ENCODE measurements at places on chromosomes 16 and 17.
A peak's percentile ranks its signal among the peaks of the same experiment; 100 is the strongest.

- no peak for DNase-seq
Observed at GRCh38 chr17:11140043-11140442, 101.0 kb upstream of the SHISA6 start.

GRCh38 chr17:73305845-73306836 lies 5.7 kb downstream of the CDC42EP4 start:
- no peak for DNase-seq

DNA sequence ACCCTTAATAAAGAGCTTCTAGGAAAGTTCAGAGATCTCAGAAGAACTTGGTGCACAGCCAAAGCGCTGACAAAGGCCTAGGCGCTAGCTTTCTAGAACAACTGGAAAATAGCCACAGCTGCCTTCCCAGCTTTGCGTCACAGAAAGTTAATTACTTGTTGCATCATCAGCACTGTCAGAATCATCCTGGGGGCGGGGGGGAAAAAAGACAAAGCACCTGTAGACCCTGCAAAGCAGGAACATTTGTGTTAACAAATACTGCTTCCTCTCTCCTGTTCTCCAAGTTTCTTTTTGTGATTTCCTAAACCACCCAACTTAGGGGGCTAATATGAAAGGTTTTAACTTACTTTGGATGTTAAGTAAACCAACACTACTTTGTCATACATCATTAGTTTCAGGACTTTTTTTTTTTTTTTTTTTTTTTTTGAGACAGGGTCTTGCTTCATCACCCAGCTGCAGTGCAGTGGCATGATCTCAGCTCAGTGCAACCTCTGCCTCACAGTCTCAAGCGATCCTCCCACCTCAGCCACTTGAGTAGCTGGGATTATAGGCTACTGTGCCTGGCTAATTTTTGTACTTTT lies 4.8 kb upstream of the AARSD1 start:
- no peak for DNase-seq

GRCh38 chr17:2453866-2454265 lies 53.0 kb upstream of the MNT start:
- DNase-seq = no peak

- no peak for DNase-seq
Observed at GRCh38 chr17:78376161-78376560, 2.3 kb upstream of the PGS1 start.

DNA sequence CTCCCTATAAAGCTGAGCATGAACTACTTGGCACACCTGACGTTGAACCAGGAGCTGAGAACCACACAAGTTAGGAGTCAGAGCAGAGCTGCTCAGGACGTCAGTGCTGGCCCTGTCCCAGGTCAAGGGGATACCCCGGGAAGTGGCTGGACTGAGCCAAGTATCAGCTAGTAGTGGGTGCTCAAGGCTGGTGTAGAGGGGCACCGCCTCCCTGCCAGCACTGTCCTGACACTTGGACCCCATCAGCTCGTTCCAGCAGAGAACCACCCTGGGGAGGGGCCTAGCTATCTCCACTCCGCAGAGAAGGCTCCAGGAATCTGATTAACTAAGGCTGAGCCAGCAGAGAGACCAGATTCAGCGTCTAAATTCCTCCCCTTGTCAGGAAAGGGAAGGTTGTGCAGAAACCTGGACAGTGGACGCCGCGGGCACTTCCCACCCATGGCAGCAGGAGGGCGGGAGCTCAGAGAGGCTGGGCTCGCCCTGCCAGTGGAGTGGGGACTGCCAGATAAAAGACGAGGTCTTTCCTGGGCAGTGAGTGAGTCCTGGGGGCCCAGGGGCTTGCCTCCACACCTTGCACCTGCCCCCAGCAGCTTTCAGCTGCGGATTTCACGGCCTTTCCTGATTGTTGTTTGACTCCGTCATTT lies 21.0 kb downstream of the C16orf90 start:
- no peak for DNase-seq

DNA sequence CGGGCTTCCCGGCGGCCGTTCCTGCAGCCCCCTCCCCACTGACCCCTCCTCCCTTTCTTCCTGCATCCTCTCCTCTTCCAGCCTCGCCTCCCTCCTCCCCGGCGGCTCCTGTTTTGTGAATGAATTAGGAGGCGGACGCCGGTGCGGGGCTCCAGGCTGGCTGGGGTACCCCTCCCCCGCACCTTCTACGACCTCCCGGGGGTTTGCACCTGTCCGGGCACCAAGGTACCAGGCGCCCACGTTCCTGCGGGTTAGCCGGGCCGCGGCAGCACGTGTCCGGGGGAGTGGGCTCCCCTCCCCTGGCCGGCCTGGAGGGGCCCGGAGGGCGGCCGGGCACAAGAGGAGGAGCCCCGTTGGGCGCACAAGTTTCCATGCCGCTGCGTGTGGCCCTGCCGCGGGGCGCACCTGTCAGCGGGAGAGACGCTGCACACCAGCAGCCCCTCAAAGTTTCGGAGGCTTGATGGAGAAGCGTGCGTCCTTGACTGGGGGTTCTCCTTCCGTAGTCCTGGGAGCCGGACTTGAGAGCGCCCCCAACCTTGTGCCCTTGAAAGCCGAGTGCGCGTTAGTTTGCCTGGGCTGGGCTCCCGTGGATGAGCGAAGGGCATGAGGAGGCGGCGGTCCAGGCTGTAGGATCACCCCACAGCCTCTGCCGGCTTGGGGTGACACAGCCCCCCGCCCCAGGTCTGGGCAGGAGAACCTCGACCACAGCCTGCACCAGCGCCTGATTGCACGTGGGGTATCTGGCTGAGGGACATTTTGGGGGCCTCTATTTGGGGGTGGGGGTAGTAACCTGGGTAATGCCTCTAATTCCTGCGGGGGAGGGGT lies 1.2 kb downstream of the HAS3 start:
- peak; percentile 31 for DNase-seq

DNA sequence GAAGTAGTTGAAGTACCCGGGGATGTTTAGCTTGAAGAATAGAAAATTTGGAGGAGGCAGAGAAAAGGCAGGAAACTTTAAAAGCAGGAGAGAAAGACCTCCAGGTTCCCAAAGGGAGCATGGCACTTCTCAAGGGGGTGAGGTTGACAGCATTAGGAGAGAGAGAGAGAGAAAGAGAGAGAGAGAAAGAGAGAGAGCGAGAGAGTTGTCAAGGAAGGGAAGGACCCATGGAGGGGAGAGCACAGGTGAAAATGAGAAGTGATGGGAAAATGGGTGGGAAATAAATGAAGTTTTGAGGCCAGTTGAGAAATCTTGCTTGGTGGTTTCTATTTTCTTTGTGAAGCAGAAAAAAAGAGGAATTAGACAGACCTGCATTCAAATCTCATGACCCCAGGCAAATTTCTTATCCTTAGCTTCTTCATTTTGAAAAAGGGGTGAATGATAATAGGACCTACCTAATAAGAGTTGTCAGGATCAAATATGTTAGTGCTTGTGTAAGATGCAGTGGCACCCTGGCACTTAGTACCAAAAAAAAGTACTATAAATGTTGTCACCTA lies 24.0 kb downstream of the PRKCB start:
- DNase-seq = no peak

DNA sequence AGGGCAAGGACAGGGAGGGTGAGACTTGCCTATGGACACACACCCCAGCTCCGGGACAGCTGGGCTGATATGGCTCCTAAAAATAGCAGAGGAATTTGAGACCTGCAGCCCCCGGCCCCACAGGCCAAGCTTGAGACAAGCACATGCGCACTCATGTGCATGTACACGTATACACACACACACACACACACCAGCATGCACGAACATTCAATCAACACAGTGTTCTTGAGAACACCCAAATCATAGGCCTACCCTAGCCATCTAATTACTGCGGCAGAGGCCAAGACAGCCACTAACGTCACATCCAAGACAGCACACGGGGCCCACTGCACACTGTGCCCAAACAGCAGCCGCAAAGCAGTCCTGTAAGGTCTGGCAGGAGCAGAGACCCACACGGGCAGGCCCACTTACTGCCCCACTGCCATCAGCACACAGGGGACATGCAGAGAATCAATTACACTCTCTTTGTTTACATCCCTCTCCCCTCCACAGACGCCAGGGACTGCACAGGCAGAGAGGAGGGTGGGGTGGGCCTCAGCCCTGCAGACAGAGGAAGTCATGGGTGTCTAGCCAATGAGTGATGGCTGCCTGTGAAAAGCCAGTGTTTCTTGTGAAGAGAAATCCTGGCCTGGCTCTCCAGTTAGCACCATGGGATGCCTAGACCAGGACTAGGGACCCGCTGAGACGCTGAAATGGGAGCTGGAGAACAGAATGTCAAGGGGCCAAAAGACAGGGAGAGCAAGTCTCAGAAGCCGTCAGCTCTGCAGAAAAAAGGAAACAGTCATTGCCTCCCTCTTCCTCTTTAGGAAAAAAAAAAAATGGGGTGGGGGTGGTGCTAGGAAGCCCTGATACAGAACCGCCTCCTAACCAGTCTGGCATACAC lies 39.3 kb downstream of the MYO18A start:
- peak; percentile 69 for DNase-seq

DNA sequence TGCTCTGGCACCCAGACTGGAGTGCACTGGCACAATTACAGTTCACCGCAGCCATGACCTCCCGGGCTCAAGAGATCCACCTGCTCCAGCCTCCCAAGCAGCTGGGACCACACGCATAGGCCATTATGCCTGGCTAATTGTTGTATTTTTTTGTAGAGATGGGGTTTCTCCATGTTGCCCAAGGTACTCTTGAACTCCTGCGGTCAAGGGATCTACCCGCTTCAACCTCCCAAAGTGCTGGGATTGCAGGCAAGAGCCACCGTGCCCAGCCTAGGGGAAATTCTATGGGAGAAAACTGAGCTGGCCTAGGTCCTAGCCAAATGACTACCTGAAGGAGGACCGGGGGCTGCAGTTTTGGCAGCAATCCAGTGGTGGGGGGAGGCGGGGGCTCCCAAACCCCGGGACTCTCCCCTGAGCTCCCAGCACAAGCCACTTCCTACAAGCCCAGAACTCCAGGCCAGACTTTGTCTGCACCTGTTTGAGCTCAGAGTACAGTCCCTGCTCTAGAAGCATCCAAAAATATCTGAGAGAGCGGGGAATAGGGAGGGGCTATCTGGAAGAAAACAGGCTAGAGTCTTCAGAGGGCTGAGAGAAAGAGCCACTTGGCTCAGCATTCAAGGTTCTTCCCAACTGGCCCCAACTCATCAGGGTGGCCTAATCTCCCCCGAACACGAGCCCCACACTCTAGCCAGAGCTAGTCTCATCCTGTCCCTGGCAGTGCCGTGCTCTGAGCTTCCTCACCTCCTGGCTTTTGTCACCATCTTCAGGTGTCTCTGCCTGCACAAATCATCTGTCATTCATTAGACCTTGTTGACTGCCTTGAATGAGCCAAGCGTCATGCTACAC lies 9.1 kb downstream of the SRL start:
- no peak for DNase-seq

GRCh38 chr17:47816947-47817346 lies 4.6 kb downstream of the OSBPL7 start:
- DNase-seq = no peak

GRCh38 chr17:38609280-38610031 lies 3.7 kb upstream of the SRCIN1 start:
- DNase-seq = no peak

GRCh38 chr16:88491560-88492310 lies 38.7 kb downstream of the ZFPM1 start:
- no peak for DNase-seq

GRCh38 chr16:78778101-78779004 lies 678.9 kb downstream of the WWOX start:
- DNase-seq = peak; percentile 80

- no peak for DNase-seq
Observed at GRCh38 chr16:11583166-11583565, 3.6 kb downstream of the LITAF start.

DNA sequence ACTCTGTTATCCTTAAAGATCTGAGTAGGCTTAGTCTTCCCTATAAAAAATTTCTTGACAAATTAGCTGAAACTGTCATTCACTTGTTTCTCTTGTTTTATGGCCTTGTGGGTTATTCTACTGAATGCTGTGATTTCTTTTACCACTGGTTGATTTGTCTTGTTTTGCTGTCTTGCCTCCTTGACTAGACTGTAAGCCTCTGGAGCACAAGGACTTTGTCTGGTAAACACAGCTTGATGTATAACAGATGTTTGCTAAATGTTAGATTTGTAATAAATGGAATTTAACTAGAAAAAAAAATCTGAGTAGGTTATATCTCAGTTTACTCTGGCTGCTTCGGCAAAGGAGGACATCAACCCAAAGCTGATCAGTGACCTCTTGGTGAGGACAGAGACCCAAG lies 21.6 kb downstream of the VAC14 start:
- DNase-seq = no peak

Data from activated T-cell treated with anti-CD3 and anti-CD28 coated beads, Interleukin-2, amount 50 U/mL, for 48 hours (primary cell).